A549 (cell line): ENCODE measurements at places on chromosomes 4 and X. TPM values are rescaled to one million over a fixed set of nuclear protein-coding genes. Genes with fewer than 3 reads are reported as not detected.

Gene GYG2
- 11.0 to 13.6 TPM (median 12.7 TPM) in 3 replicates for polyA plus RNA-seq

DNA sequence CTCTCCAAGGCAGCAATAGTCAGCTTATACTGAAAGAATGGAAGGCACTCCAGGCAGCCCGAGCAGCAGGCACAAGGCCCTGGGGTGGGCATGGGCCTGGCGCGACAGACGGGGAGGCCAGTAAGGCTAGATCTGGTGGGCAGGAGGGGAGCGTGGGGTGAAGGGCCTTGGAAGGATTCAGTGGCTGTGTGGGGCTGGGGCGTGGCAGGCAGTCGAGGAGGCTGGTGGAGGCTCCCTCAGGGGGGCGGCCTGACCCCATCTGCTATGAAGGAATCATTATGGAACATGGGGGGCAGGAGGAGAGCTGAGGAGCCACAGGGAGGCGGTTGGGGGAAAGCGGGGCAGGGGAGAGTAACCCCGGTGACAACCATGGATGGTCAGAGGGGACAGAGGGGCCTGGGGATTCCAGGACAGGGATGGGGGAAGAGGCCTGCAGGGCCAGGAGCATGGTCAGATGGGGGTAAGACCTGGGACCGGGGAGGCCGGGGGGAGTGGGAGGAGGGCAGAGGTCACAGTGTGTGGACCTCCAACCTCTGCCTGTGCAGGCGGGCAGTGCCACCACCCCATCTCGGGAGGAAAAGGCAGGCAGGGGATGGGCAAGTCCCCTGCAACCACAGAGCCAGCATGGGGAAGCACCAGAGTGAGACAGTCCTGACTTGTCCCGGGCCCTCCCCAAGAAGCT is 70.3 kb downstream of the ACOX3 start:
- DNase-seq = no peak

DNA sequence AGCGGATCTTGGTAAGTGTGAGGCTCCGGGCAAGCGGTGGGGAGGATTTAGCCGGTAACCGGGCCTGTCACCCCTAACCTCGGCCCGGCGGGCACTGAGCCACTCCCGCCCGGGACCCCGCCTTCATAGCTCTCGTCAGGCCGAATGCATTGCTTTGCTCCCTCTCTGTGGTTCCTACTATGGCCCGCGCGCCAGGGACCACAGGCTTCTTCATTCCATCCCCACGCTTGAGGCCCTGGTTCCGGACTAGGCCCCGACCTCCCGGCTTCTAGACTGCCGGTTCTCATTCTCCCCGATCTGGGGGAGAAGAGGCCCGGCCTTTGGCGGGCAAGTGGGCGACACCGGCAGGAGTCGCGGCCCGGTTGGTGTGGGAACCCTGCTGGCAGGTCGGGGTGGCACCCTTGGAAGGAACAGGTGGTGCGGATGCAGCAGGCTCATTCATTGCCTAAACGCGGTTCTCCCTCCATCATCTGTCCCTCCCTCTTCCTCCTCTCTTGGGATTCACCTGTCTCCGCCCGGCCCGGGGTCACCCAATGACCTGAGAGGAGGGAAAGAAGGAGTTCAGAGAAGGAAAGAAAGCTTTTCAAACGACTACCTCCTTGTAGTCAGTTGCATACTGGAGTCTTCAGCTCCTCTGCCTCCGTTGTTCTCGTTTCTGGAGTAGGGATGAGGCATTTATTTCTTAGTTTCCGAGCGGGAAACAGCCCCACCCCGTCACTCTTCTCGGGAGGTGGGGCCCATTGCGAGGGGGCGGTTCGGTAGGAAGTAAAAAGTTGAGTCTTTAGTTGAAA is at the start of gene NDUFC1:
Gene NDUFC1 (minus strand): TSS at position 657 of the 791 bp plus-strand sequence. CDS start 6,679 bp downstream, outside the sequence.
- peak; percentile 59 for DNase-seq

DNA sequence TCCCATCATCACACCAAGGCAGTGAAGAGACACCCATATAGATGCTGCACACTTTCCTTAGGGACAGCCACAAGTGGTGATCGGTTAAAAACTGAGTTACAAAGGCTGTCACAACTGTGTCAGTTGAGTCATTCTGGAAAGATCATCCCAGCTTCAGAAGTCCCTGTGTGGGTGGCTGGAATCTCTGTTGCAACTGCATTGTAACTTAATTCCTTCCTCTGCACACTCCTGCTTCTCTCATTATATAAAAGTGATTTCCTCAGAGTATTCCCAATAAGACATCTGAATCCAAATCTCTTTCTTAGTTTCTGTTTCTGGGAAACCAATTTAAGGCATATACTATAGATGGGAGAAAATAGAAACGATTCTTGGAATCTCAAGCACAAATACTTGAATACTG is 88.1 kb downstream of the FSTL5 start:
- DNase-seq = no peak

Gene AREG
- polyA plus RNA-seq = 46.3 to 58.9 TPM (median 52.2 TPM) in 3 replicates

GRCh38 chr4:82753725-82754410 is 44.7 kb downstream of the SCD5 start:
- no peak for DNase-seq

Gene VSIG4
- not detected in 3 replicates for polyA plus RNA-seq

- no peak for DNase-seq
Measured at GRCh38 chr4:158912390-158912789, 143.6 kb downstream of the FNIP2 start.

GRCh38 chr4:925171-925570 is 6.9 kb downstream of the GAK start:
- DNase-seq = no peak

- DNase-seq = no peak
Measured at GRCh38 chr4:4379540-4380087, 7.3 kb upstream of the NSG1 start.

- no peak for DNase-seq
Measured at GRCh38 chrX:21843179-21843578, 3.8 kb downstream of the MBTPS2 start.

Gene EFHC2
- 0.31 to 0.48 TPM (median 0.37 TPM) in 3 replicates for polyA plus RNA-seq

Gene NLGN3
- polyA plus RNA-seq = 0.60 to 0.84 TPM (median 0.82 TPM) in 3 replicates

GRCh38 chr4:85744950-85745349 is 270.0 kb downstream of the ARHGAP24 start:
- no peak for DNase-seq

Gene MAOA
- 0.34 to 0.44 TPM (median 0.35 TPM) in 3 replicates for polyA plus RNA-seq

GRCh38 chr4:29131304-29131703 is 1588.9 kb upstream of the PCDH7 start:
- no peak for DNase-seq

GRCh38 chr4:105598787-105599186 is 46.4 kb downstream of the ARHGEF38 start:
- DNase-seq = peak; percentile 18

DNA sequence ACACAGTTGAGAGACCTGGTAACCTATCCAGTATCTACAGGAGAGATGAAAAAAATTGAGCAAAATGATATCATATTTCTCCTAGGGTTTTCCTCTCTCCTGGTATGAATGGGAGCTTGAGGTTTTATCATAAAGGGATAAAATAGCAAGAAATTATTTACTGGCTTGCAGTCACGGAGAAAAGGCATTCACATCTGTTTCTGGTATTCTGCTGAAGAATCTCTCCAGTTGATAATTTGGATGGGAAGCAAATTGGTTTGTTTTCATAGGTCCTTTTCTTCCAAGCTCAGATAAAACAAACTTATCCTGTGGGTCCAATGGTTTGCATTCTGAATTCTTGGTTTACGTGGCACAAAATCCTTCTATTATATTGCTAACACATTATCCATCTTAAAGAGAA is 83.1 kb upstream of the GYPA start:
- DNase-seq = no peak

GRCh38 chrX:115357326-115358120 is 68.0 kb downstream of the LUZP4 start:
- DNase-seq = no peak

Gene NPNT
- 0.56 to 0.70 TPM (median 0.67 TPM) in 3 replicates for polyA plus RNA-seq

Gene USP17L29
- polyA plus RNA-seq = not detected in 3 replicates

DNA sequence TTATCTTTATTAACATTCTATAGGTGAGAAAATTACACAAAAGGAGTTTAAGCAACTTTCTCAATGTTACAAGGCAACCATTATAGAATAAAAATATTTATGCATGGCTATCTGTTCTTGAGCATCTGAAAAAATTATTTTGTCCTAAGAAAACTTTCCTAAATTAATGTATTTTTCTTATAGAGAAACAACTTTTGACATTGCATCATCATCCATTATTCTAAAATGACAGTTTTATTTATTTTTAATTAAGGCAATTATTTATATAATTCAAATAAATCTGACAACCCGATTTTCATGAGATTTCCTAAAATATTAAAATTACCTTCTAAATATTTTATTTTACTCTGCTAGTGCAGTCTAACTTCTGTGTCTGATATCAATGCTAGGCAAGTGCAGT is 4.8 kb downstream of the BTC start:
- no peak for DNase-seq

Gene FGF5
- 0.21 to 0.28 TPM (median 0.25 TPM) in 3 replicates for polyA plus RNA-seq

- DNase-seq = peak; percentile 24
Measured at GRCh38 chrX:43836435-43837184, 45.6 kb downstream of the MAOB start.

Gene RAPGEF2
- polyA plus RNA-seq = 9.8 to 10.7 TPM (median 10.0 TPM) in 3 replicates

Gene SRPX
- polyA plus RNA-seq = 2.7 to 4.4 TPM (median 3.8 TPM) in 3 replicates

- DNase-seq = no peak
Measured at GRCh38 chrX:69137371-69138117, 27.7 kb downstream of the PJA1 start.

DNA sequence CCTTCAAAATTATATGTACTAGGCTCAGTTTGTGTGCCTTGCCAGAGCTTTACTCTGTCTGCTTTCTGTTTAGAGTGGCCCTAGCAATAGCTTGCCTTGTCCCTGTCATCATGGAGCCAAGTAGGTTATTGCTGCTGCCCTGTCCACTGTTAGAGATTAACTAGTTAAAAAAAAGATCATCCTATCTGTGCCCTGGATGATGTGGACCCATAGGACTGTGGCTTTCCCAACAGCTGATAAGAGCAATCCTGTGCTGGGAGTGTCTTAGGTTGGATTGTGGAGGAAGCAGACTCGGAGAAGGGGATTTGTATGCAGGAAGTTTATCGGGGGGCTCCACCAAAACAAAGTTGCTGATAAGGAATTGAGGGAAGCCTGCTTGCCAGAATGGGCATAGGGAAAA is 23.8 kb downstream of the PPP1R2C start:
- DNase-seq = no peak

Gene NRK
- polyA plus RNA-seq = not detected in 3 replicates

GRCh38 chr4:161564230-161564834 is 599.5 kb downstream of the FSTL5 start:
- DNase-seq = peak; percentile 16

Gene STK26
- 10.0 to 11.5 TPM (median 11.3 TPM) in 3 replicates for polyA plus RNA-seq

DNA sequence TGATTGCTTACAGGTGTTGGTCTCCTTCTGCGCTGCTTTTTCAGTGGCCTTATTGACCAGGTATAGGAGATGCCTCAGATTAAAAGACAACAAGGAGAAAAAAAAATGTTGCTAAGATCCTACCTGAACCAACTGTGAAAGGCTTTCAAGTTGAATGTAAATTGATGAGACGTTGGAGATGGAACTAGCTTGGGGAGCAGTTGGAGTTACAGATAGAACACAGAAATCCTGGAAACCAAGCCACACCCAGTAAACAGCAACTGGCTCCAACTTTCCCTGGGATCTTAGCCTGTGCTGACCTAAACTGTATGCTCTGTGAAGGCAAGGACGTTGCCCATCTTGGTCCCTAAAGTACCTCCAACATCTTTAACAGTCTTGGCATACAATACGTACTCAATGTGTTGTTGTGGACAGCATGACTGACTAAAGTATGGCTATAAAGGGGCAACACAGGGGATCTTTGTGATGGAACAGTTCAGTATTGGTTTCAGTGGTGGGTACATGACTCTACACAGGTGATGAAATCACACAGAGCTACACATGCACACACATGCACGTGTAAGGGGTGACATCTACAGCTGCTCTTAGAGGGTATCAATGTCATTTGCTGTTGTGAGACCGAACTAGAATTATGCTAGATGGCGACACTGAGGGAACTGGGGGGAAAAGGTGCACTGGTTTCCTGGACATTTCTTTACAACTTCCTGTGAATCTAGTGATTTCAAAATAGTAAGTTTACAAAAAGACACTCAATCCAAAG is 22.3 kb downstream of the GAB3 start:
- no peak for DNase-seq

GRCh38 chr4:175129797-175130196 is 211.6 kb downstream of the ADAM29 start:
- no peak for DNase-seq

Gene ASB11
- polyA plus RNA-seq = not detected in 3 replicates

DNA sequence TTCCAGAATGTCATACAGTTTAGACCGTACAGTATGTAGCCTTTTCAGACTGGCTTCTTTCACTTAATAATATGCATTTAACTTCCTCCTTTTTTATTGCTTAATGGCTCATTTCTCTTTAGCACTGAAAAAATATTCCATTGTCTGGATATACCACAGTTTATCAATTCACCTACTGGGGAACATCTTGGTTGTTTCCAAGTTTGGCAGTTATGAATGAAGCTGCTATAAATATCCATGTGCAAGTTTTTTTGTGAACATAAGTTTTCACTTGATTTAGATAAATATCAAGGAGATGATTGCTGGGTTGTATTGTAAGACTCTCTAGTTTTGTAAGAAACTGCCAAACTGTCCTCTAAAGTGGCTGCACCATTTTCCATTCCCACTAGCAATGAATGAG is 375.5 kb downstream of the PCDH18 start:
- no peak for DNase-seq

DNA sequence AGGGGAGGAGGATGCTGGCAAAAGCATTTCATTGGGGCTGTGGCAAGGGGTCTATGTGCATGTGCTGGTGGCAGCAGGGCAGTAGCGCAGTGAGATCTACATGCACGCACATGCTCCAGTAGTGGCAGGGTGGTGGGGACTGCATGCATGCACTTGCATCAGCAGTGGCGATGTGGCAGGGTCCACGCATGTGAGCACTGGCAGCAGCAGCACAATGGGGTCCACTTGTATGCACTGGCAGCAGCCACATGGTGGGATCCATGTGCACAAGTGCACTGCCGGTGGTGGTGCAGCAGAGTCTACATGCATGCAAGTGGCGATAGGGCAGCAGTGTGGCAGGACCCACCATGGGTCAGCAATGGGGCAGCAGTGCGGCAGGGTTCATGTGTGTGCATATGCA is 233.1 kb downstream of the THOC2 start:
- no peak for DNase-seq

DNA sequence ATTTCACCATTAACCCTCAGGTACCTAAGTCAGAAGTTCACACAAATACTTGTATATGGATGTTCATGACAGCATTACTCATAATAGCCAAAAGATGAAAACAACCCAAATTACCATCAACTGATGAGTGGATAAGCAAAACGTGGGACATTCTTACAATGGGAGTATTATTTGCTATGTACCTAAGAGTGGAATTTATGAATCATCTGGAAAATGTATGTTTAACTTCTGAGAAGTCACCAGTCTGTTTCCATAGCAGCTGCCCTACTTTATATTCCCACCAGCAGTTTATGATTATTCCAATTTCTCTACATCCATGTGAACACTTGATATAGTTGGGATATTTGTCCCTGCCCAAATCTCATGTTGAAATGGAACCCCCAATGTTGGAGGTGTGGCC is 1478.9 kb downstream of the PCDH19 start:
- no peak for DNase-seq

DNA sequence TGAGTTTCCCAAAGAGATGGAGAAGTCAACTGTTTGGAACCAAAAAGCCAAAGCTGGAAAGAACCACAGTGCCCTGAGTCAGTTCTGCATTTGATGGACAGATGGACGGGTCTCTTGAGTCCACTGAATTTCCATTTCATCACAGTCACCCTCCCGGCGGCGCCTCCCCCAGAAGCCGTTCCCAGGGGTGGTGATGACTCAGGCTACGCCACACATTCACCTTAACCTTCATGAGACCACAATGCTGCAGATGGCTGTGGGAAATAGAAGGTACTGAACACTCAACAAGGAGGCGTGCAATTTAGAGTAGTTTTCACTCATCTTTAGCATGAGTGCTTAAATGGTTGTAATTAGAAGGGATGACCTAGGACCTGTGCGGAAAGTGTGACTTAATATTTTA is 61.3 kb downstream of the STOX2 start:
- no peak for DNase-seq

Gene SORBS2
- 0.11 to 0.23 TPM in 2 of 3 replicates, not detected in the other for polyA plus RNA-seq
